ENCODE measurements at places on chromosomes 12 and 14.

DNA sequence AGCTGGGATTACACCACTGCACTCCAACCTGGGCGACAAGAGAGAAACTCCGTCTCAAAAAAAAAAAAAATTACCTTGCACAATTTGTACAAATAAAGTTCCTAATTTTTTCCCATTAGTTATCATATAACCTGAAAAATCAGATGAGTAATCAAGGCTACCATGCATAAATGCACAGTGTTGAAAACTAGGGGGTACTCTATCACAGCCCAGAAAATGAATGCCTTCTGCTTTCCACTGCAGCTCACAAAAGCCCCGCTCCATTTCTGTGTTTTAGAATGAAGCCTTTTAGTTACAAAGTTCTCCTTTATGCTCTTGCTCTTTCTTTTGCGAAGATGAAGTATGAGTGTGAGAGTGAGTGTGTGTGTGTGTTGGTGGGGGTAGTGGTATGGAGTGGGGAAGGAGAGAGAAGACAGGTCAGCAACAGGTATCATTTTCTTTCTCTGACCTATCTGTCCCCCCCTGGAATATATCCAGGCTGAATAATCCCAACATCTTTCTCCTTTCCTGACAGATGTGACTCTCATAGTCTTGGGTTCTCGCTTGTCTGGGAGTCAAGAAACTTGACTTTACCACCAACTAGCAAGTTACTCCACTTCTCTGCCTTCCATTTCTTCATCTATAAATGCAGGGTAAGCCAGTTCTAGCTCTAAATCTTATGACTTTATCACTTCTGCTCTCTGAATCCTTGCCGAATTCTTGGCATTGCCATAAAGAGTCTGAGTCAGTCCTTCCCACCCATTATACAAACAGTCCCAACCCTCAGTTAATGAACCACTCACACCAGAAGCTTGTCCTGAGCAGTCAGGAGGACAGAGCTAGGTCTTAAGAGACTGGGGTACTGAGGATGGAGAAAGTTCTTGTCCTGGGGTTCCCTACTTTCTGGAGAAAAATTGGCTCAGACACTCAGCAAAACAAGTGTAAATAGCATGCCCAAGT lies 16.1 kb downstream of the BIN2 start:
- DNase-seq = no peak

DNA sequence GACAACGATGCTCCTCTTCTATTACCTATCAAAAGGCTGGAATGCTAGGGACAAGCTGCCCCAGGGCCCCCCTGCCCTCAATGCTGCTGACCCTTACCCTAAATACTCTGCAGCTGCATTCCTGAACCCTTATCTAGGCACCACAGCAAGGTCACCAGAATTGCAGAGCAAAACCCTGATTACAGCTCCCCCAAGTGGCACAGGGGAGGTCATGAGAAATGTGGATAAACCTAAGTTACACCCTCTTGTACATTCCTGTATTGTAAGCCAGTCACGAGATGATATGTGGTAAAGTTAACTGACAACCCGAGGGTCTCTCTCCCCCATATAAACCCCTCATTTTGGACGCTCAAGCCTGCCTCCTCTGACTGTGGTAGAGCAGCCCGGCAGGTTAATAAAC lies 411.8 kb upstream of the STXBP6 start:
- DNase-seq = no peak

- no peak for DNase-seq
These were observed 263.2 kb downstream of the RAD51B start for GRCh38 chr14:68082698-68083291.

DNA sequence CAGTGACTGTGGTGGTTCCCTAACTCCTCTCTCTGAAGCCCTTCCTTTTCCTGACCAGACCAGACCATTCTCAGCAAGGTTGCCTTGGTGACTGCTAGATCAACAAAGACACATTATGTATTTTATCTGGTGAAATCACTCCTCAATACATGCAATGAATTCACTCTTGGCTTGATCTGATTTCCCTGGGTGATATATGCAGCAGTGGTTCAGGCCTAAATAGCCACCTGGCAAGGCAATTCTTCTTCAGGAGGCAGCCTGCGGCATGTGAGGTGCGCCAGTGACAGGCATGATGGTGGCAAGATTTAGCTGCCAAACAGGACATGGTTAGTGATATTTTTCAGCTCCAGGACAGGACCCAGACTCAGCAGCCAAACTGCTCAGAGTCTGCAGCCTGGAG lies 350.3 kb upstream of the CCDC196 start:
- DNase-seq = no peak

DNA sequence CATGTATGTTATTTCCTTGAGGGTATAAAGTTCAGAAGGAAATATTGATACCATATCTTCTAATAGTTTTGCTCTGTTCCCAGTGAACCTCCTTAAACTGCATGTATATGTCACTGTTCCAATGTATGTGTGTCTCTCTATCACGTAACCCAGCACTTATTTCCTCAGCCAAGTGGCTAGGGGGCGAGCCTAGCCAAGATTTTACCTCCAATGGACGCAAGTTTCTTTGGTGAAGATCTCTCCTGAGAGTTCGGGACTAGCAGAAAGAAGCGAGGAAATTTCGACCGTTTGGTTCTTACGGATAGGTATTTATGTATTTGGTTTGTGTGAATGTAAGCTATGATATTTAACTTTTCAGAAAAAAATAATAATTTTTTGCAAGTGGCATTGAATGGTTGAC lies 2.5 kb downstream of the SFSWAP start:
- no peak for DNase-seq

DNA sequence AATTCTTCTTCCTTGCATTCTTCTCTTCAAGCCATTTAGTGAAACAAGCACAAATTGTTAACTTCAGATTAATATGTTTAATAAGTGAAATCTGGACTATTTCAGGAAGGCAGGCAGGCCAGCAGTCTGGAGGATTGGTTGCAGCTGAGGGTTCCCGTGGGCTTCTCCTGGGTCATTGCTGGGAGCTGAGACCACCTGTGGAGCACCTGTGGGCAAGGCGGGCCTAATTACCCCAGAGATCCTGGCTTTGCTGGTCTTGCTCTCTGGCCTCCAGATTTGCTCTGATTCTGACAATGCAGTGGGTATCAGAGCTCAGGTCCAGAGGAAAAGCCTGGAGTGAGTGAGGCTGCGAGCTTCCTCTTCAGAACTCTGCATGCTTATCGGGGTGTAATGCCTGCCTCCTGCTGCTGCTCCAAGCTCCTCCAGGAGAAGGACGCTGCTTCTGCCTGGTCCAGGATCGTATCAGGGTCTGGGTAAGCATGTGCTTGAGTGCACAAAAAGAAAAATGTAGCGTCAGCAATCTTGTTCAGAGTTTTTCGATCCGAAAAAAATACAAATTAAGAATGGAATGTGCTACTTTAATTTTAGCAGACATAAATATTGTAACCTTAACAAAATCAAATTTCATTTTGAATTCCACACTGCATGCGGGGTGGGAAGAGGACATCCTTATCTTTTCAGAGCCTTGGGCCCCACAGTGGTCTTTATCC lies 93.8 kb downstream of the TMEM30B start:
- no peak for DNase-seq

GRCh38 chr12:77818351-77818750 lies 12.3 kb upstream of the NAV3 start:
- no peak for DNase-seq

DNA sequence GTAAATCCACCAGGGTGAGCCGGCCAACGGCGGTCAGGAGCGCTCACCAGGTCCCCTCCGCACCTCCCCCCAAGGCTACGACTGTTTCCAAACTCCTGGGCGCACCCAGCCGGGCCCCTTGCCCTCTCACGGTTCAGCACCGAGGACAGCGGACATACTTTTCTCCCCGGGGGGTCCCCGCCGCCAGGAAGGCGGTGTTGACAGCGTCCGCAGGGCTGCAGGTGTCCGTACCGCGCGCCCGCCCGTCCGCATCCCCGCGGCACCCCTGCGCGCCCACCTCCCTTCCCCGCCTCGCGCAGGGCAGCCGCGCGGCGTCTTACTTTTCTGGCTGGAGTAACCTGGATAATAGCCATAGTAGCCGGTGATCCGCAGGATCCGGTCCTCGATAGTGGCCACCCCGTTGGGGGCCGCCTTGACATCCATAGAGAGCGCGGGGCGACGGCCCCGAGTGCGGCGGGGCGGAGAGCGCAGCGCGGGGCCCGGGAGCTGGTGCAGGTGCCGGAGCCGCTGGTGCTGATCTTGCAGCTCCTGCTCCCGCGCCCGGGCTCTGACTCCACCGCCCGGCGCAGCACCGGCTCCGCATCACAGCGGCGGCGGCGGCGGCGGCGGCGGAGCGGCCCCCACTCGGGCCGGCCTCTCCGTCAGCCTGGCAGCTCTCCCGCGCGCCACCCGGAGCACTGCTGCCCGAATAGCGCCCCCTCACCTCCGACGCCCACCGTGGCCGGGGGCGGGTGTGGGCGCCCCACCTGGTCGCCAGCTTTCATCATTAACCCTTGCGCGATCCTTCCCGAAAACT lies at the start of gene SLC35F4:
Gene SLC35F4, minus strand, starts transcription at position 690 of the 796 bp plus-strand sequence.
- no peak for DNase-seq

DNA sequence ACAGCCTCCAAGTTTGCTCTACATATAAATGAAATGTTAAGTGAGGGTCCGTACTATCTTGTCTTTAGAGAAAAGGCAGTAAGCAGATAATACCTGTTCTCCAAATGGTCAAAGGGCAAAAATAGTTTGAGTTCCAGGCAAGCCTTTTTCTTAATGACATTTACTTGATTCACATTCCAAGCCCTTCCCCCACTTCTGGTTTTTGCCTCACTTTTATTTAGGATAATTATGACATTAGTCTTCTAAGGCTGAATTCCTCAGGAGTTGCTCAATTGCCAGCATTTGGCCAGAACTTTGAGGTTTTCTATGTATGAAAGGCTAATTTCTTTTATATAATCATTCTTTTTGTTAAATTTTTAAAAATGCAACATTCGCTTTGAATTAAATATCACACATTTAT lies 62.5 kb upstream of the DUSP6 start:
- DNase-seq = no peak
